ENCODE measurements at places on chromosomes 6 and 20.

- no peak for DNase-seq
Measured at GRCh38 chr6:156901309-156902019, 124.3 kb downstream of the ARID1B start.

DNA sequence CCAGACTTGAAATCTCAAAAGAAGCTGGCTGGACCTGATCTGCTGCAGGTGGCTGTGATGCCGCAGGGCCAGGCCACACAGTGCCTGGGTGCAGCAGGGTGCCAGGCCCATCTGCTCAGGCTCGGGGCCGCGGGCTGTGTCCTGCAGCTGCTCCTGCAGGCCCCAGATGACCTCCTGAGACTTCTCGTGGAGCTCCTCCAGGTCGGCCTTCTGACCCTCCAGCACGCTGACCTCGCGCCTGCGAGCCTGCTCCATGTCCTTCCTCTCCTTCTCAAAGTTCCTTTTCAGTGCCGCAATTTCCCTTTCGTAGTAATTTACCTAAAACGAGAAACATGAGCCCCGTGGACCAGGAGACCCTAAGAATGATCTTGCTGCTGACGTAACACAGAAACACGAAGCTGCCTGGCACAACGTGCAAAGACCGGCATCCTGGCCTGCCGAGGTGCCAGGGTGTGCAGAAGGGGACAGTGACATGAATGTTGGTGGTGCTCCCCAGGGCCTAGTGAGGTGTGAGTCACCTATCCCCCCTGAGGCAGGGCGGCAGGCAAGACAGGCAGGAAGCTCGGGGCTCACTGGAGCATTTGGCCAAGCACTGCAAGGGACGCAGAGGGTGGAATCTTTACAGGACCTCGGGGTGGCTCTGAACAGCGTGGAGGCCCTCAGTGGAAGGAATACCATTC lies 71.6 kb downstream of the GINS1 start:
- no peak for DNase-seq

GRCh38 chr6:473768-474452 lies 82.4 kb downstream of the IRF4 start:
- no peak for DNase-seq

GRCh38 chr6:36700071-36700812 lies 2.6 kb downstream of the RAB44 start:
- DNase-seq, result no peak

- DNase-seq, result no peak
Measured at GRCh38 chr6:134324766-134325165, 6.9 kb upstream of the SGK1 start.

DNA sequence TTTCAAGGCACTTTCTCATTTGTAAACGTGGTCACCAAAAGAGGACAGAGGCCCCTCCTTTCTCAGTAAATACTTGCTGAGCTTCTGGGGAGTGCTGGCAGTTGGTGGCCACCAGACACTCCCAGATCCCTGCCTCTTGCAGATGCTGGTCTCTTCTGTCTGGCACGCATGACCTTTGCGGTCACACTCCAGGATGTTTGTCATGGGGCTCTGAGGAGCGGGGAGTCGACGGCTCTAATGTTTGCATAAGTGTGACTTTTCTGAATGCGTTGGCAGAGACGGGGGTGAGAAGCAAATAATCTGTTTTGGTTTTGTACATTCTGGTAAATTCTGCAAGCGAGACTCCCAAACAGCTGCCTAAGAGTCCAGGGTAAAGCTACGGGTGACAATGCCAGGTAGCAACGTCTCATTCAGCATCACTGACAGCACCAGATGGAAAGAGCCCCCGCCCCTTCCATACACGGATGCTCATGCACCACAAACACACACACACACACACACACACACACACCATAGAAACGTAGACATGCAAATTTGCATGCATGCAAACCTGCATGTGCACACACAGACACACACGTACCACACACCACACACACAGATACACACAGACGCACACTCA lies 101.1 kb downstream of the YTHDF1 start:
- DNase-seq, result no peak
